H1 (cell line): ENCODE measurements at places on chromosomes 13 and 19. TPM values are rescaled to one million over a fixed set of nuclear protein-coding genes. Genes with fewer than 3 reads are reported as not detected.

DNA sequence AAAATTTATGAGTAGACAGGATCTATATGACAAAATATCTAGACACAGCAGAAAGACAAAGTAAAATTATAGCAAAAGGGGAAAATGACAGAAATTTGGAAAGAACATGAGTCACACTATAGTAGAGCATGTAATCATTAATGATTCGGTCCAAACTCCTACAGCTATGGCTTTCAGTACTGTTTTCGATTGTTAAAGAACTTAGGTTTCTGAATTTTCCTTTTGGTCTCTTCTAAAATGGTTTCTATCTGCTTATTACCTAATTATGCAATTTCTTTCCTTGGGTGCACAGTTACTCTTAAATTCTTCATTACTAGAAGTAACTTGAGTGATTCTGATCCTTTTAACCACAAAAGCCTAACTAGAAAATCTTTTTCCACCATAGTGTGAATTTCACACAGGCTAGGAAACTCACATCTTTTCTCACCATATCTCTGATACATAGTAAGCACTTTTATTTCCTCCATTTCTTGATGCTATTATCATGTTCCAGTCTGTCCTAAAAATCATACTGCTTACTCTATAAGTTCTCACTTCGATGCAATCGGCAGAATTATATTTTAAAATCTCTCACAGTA is 1101.4 kb downstream of the PCDH9 start:
- no peak for DNase-seq

DNA sequence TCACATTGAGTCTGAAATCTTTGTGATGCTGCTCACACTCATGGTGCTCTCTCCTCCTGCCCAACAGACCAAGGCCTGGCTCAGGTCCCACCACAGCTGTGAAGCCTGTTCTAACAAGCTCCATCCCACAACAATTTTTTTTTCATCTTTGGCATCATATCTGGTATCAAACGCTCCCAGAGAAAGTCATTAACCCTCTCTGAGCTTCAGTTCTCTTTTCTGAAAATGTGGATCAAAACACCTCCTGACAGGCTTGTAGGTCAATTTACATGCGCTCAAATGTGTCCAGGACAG is 224.4 kb downstream of the LACC1 start:
- DNase-seq, result no peak

GRCh38 chr13:51311957-51312520 is 27.5 kb upstream of the SERPINE3 start:
- no peak for DNase-seq

- no peak for DNase-seq
Measured at GRCh38 chr19:11278670-11279069, 16.3 kb upstream of the DOCK6 start.

GRCh38 chr19:38930776-38931520 is at the start of gene MRPS12:
Gene MRPS12 (plus strand): TSS chr19:38930944. CDS start chr19:38931295, 351 bp downstream.
- peak; percentile 99 for DNase-seq

DNA sequence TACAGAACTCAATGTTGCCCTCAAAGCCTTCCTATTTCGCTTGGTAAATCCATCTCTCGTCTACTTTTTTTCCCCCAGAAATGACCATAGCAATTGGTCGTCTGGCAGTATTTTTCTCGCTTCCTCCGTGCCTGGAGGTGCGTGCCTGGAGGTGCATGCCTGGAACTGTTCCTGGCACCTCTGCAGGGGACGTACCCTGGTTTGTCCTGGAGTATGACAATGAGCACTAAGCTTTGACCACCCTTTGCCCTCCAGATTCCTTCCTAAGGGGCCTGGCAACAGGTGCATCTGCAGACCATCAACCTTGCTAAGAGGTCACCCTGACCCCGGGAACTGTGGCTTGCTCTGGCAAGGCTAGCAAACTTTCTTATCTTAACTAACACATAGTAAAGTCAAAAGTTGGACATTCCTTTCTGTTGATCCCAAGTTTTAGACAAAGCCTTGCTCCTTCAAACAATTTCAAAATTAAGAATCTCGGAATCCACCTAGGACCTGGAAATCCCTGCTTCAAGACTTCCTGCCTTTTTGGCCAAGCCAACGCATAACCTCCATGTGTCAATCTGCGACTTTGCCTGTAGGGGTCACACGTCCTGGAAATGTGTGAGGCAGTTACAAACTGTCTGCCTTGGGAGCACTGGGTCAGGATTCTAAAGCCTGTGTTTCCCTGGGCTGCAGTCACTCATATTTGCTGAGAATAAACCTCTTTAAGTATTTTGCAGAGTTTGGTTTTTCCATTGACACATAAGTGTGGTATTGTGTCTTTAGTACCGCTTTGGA is 28.8 kb upstream of the TUBGCP3 start:
- no peak for DNase-seq

GRCh38 chr13:98540476-98540875 is 36.4 kb downstream of the STK24 start:
- DNase-seq, result no peak

DNA sequence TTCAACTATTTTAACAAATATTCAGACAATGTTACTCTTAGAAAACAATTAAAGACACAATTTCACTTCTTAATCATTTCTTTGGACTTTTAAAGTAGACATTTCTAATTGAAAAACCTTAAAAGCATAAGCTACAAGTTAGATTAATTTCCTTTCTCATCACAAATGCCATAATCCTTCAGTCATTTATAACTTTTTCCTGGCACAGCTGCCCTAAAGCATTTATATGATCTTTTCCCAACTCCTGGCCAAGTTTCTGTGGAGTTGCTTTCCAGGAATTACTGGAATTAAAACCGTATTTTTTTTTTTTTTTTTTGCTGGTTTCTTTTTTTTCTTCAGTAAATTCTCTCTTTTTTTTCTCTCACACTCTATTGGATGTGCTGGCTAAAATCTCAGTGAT is 615.9 kb downstream of the TBC1D4 start:
- no peak for DNase-seq

DNA sequence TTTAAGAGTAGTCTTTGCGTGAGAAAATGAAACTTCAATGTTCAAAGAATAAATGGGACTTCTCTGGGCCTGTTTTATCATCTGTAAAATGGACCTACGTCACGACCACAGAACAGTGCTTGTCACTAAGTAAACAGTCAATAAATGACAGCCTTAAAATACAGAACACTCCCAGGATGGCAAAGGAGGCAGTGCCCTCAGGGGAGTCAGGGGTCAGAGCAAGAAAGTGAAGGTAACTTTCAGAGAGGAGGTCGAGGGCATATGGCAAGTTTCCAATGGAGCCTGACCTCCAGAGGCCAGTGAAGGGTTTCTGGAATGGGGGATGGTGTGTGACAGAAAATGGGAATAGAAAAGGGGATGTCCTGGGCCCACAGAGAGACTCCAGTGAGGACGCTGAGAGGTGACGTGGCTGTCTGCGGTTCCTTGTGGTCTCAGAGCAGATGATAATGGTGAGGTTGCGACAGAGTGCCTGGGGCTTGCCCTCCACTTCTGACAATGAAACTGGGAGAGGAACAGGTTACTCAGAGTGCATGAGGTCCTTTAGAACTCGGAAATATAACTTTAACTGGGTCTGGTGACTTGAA is 91.8 kb downstream of the UBL3 start:
- no peak for DNase-seq

DNA sequence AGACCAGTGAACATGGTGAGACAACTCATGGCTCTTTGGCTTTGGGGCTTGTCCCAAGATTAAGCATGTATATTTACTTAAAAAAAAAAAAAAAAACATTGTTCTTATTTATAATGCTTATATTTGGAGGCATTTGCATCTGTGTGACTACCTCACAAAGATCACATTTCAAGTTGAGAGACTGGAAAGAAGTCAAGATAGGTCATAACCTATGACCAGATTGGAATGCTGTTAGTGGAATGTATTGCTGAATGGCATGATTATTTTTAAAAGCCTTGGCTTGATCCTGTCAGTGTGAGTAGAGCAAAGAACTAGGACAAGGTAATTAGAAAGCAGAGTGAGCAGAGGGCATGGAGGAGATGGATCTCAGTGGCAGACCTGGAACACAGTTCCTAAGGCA is 214.6 kb downstream of the OXGR1 start:
- DNase-seq, result no peak

DNA sequence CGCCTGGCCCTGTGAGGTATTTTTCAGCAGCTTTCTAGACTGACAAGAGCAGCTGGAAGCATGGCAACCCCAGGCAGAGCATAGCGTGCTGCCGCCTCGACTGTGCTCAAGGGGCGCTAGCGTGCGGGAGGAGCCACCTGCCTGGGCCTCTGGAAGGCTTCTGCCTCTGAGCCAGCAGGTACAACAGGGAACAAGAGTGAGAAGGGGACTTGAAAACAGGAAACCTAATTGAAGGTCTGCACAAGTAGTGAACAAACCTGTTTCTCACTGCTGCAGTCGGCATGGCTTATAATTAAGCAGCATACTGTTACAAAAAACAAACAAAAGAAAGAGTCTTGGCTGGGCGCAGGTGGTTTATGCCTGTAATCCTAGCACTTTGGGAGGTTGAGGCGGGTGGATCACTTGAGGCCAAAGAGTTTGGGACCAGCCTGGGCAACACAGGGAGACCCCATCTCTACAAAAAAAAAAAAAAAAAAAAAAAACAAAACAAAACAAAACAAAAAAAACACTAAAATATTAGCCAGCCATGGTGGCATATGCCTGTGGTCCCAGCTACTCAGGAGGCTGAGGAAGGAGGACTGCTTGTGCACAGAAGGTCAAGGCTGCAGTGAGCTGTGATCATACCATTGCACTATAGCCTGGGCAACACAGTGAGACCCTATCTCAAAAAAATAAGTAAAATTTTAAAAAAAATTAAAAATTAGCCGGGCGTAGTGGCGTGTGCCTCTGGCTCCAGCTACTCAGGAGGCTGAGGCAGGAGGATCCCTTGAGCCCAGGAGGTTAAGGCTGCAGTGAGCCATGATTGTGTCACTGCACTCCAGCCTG is 12.6 kb upstream of the GARRE1 start:
- DNase-seq, result peak; percentile 83

DNA sequence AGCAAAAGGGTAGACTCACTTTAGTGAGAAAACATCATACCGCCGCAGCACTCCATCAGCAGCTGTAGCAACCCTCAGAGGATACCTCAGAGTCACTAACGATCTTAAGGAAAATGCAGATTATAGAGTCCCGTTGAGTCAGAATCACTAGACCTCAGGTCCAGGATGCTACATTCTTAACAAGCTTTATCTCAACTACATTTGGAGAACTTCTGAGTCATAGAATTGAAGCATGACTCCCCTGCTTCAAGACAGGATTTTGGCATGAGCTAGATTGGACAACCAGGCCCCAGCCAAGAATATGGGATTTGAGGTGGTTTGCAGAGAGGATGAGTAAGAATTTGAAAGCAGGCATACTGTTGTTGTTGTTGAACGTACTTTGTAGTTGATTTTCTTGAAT is 118.9 kb upstream of the UBL3 start:
- DNase-seq, result no peak

- no peak for DNase-seq
Measured at GRCh38 chr19:14972676-14973075, 7.0 kb downstream of the SLC1A6 start.

GRCh38 chr19:2483084-2483483 is 7.2 kb downstream of the GADD45B start:
- no peak for DNase-seq

DNA sequence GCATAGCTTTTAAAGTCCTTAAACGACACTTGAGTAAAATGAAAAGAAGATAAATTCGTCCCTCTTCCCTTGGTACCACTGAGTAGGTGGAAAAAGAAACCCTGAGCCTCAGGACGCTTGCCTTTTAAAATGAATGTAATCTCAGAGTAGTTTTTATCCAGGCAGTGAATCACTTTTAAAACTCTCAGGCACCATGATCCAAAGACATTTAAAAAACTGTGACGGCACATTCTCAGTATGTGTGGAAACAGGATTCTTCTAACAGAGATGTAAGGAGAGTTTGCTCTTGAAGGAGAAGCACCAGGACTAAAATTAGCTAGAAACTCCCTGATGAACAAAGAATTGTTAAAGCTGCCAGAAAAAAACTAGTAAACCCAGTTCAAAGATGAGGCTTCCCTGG is 105.7 kb upstream of the SLC15A1 start:
- DNase-seq, result no peak

DNA sequence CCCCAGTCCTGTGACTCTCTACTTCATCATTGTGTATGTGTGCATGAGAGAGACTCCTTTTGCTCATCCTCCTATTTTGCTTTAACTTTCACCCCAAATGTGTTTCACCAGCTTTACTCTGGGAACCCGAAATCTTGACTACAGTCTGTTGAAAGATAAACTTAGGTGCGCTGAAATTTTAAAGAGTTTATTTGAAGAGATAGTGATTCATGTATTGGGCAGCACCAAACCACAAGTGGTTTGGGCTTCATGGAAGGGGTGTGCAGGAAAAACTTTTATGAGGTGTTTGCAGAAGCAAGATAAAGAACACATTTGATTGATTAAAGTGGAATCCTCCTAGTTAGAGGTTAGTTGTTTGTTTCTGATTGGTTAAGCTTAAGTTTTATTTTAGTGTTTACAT is 50.8 kb upstream of the RFC3 start:
- DNase-seq, result no peak

DNA sequence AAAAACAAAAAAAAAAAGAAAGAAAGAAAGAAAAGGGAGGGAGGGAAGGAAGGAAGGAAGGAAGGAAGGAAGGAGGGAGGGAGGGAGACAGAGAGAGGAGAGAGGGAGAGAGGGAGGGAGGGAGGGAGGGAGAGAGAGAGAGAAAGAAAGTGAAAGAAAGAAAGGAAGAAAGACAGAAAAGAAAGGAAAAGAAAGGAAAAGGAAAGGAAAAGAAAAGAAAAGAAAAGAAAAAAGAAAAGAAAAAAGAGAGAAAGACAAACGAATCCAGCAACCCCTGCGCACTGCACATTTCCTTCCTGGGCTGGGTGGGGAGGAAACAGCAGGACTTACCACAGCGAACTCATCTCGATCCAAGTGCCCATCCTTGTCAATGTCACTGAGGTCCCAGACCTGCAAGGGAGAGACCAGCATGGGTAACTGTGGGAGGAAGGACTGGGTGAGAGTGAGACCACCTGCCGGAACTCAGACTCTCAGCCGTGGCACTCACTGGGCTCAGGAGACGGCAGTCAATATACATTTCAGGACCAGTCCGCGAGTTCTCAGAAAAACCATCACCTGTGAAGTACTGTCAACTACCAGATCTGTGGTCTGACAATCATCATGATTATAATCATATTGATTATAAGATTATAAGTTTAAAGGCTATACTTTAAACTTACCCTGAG is 43.3 kb downstream of the EPS15L1 start:
- DNase-seq, result no peak

The CCDC70 gene
- not detected in 2 replicates for polyA plus RNA-seq

The THSD1 gene
- 0.17 and 0.22 TPM in 2 replicates for polyA plus RNA-seq

The ARID3A gene
- polyA plus RNA-seq, result 40.5 and 59.3 TPM in 2 replicates

The NFIX gene
- polyA plus RNA-seq, result 0.03 and 0.08 TPM in 2 replicates

The UBL5 gene
- polyA plus RNA-seq, result 1,137 and 1,209 TPM in 2 replicates

The RNF113B gene
- polyA plus RNA-seq, result not detected in 2 replicates

The KIR2DL3 gene
- not detected in 2 replicates for polyA plus RNA-seq

The C5AR1 gene
- polyA plus RNA-seq, result 0.20 and 0.33 TPM in 2 replicates
